ENCODE measurements at places on chromosomes 16 and 17. TPM values are rescaled to one million over a fixed set of nuclear protein-coding genes. Genes with fewer than 3 reads are reported as not detected.

Gene SMIM36
- not detected for total RNA-seq

Gene TBC1D28
- total RNA-seq: not detected

DNA sequence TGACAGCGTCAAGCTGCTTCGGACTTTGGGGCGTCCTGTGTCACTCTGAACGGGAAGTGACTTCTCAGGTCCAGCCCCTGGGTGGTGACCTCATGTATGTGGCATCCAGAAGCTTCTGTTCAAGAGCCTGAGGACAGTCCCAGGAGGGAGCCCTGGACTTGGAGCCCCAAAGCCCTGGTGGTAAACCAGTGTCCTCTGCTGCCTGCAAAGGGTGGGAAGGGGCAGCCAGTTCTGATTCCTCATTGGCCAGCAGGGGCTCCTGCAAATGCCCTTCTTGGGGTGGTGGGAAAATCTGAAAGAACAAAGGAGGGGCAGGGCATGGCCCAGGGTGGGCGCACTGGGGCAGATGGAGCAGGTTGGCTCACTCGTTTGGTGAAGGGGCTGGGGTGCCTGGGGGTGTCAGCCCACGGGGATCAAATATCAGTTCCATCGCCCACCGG is 1.6 kb downstream of the OSGIN1 start:
- H3K4me3 ChIP-seq: no peak overlapping the region
- DNase-seq: peak; percentile 62
- H3K4me1 ChIP-seq: peaks cover 13% of the 10 kb centered on the region
- H3K36me3 ChIP-seq: no peaks in the 10 kb centered on the region
- H3K27ac ChIP-seq: peak overlapping the region; percentile 99

- peaks cover 29% of the 10 kb centered on the region for H3K4me1 ChIP-seq
- no peak overlapping the region for H3K27ac ChIP-seq
- H3K36me3 ChIP-seq: no peaks in the 10 kb centered on the region
- no peaks in the 10 kb centered on the region for H3K27me3 ChIP-seq
Observed at GRCh38 chr17:27549251-27549893, 81.6 kb upstream of the LGALS9 start.

DNA sequence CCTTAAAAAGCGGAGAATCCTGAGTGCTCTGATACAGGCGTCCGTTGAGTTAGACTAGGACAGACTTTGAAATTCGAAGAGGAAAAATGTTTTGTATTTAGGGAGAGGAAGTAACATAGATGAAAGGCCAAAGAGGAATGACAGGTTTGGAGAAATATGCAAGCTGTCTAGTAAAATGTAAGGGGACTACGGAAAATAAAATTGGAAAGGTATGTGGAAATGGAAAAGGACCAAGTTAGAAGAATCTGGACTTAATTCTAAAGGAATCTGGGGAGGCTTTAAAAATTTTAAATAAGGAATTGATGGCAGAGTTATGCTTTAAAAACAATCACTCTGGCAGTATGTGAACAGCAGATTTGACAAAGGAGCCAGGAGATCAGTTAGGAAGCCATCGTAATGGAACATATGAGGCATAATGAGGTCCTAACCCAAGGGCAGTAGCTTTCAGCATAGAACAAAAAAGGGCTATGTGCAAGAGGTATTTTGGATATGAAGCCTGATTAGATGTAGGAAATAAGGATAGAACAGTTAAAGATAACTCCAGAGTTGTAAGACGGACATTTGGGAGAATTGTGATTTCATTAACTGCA is 38.3 kb downstream of the CYB561 start:
- H3K4me3 ChIP-seq: no peak overlapping the region
- DNase-seq: no peak
- H3K4me1 ChIP-seq: peaks cover 15% of the 10 kb centered on the region
- H3K36me3 ChIP-seq: peaks cover 35% of the 10 kb centered on the region
- H3K27ac ChIP-seq: no peak overlapping the region

Measured in heart left ventricle (tissue), 16 donors.